ENCODE measurements at places on chromosomes 2 and 18.
A peak's percentile ranks its signal among the peaks of the same experiment; 100 is the strongest.

DNA sequence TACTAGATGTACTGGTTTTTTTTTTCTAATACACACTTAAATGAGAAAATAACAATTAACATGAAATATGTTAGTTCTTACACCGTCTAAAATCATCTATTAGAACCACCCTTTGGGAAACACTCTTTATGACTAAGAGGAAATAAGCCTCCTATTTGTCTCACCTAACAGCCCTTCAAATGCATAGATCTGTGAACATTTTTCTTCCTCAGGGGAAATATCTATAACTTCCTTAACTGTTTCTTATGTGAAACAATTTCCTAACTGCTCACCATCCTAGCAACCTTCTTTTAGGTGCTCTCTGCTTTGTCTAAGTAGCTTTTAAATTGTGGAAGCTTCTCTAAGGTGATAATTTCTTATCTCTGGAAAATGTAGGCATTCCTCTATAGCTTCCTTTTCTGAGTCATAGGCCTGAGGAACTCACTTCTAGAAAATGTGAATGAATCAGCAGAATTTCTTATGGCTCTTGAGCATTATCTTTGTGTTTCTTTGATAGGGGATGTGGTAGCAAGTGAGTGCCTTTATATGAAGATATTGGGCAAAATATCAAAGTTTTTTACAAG lies 56.1 kb downstream of the CNTNAP5 start:
- no peak overlapping the region for H3K27ac ChIP-seq
- H3K27me3 ChIP-seq = no peaks in the 10 kb centered on the region
- no peak overlapping the region for H3K4me3 ChIP-seq

- no peaks in the 10 kb centered on the region for H3K4me1 ChIP-seq
- no peak overlapping the region for H3K27ac ChIP-seq
- no peak overlapping the region for H3K4me3 ChIP-seq
- no peak for DNase-seq
- H3K36me3 ChIP-seq = peaks cover 56% of the 10 kb centered on the region
- no peaks in the 10 kb centered on the region for H3K27me3 ChIP-seq
These were observed 238.8 kb upstream of the FOSL2 start for GRCh38 chr2:28153851-28154250.

DNA sequence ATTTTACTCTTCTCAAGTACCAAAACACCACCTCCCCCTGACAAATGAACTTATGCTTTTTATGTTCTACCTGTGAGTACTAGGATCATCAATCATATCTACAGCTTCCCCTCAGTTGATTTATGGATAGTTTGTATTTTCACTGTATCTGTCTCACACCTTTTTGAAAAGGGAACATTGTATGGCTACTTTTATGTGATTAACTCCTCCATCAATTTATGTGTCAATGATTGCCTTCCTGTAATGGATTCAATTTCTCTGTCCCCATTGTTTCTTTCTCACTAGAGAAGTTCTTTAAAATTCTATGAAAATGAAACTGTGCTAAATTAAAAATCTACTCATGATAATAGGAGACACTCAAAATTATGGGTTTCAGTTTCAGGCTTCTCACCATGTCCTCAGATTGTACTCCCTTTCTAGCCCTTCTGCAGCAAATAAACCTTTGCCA lies 935.0 kb downstream of the TRIB2 start:
- H3K4me3 ChIP-seq = no peak overlapping the region
- H3K36me3 ChIP-seq = no peaks in the 10 kb centered on the region
- no peak for DNase-seq
- no peaks in the 10 kb centered on the region for H3K4me1 ChIP-seq

DNA sequence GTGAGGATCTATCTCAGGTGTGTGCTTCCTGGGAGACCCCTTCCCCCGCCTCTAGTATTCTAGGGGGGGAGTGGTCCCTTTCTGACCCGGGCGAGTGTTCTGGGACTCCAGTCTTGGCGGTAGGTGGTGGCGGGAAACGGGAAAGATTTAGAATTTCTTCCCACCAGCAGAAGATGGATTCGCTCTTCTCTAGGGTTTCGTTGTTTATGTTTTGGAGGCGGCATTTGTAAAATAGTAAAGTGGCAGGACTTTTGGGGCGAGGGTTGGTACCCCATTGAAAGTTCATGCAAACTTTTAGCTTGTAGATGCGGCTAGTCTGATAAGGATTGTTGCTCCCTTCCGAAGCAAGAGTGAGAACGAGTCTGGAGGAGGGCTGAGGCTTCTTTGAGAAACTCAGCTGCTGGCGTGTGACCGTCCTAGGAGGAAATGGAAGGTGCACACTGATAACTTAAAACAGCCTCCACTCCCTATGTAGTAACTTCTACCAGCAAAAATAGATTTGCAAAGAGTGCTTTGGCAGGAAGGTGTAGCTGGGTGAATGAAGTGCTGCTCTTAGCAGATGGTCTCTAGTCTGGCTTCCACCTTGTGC lies 412 bp downstream of the GPD2 start:
- H3K36me3 ChIP-seq = peaks cover 5% of the 10 kb centered on the region
- H3K4me1 ChIP-seq = peaks cover 14% of the 10 kb centered on the region
- H3K4me3 ChIP-seq = peak overlapping the region; percentile 91
- H3K27ac ChIP-seq = peak overlapping the region; percentile 97

DNA sequence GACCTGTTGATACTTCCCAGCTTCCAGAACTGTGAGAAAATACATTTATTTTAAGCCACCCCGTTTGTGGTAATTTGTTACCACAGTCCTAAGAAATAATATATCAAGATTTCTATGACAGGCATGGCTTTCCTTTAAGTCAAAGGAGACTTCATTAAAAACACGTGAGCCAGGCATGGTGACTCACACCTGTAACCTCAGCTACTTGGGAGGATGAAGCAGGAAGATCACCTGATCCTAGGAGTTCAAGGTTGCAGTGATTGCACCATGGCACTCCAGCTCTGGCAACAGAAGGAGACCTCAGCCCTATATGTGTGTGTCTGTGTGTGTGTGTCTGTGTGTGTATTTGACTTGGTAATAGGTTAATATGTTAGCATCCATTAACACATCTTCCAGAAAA lies 69.8 kb upstream of the SCN7A start:
- no peaks in the 10 kb centered on the region for H3K4me1 ChIP-seq
- H3K4me3 ChIP-seq = no peak overlapping the region
- DNase-seq = no peak
- H3K36me3 ChIP-seq = no peaks in the 10 kb centered on the region
